Body of pancreas (tissue), 4 donors: ENCODE measurements at places on chromosomes 16 and 17.

DNA sequence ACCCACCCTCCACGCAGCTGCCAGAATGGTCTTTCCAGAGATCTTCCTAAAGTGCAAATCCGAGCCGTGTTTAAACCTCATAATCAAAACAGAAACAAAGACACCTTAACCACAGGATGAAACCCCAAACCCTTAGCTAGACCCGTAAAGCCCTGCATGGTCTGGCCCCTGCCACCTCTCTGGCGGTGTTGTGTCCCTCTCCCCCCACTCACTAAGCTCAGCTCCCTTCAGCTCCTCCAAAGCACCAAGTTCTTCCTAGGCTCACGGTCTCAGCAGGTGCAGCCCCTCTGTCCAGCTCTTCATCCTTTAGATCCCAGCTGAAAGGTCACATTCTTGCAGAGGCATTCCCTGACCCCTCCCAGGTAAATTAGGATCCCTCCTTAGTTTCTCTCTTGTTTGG, 4.4 kb upstream of the NXPH3 start:
- no peaks in the 10 kb centered on the region for H3K36me3 ChIP-seq
- H3K4me3 ChIP-seq = no peak overlapping the region
- DNase-seq = no peak
- H3K27me3 ChIP-seq = peaks cover 11% of the 10 kb centered on the region

- no peak for DNase-seq
- H3K27ac ChIP-seq = no peak overlapping the region
- H3K27me3 ChIP-seq = no peaks in the 10 kb centered on the region
- no peaks in the 10 kb centered on the region for H3K36me3 ChIP-seq
- peaks cover 16% of the 10 kb centered on the region for H3K4me1 ChIP-seq
Measured at GRCh38 chr17:55303701-55304145, 39.0 kb downstream of the HLF start.

GRCh38 chr17:34146440-34147043, 108.5 kb upstream of the CCL2 start:
- peak; percentile 74 for DNase-seq
- H3K36me3 ChIP-seq = no peaks in the 10 kb centered on the region
- no peak overlapping the region for H3K27ac ChIP-seq
- H3K4me3 ChIP-seq = no peak overlapping the region
- no peaks in the 10 kb centered on the region for H3K4me1 ChIP-seq

DNA sequence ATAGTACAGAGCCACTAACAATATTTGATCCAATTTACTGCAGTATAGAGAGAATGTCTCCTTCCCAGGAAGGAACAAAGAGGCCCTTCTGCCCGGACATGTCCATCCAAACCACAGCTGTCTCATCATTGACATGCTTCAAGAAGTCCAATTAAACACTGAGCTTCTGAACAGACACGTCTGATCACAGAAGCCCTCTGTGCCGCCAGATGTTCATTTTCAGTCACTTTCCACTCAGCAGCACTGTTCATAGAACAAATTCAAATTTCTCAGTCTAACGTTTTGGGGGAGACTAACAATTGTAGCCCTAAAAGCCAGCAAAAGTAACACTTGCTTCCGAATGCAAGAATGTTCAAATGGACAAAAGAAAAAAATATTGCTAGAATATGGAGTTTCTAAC, 15.3 kb downstream of the ZC3H7A start:
- DNase-seq = no peak
- peaks cover 47% of the 10 kb centered on the region for H3K4me1 ChIP-seq
- no peak overlapping the region for H3K4me3 ChIP-seq
- H3K27me3 ChIP-seq = no peaks in the 10 kb centered on the region
- H3K36me3 ChIP-seq = no peaks in the 10 kb centered on the region

DNA sequence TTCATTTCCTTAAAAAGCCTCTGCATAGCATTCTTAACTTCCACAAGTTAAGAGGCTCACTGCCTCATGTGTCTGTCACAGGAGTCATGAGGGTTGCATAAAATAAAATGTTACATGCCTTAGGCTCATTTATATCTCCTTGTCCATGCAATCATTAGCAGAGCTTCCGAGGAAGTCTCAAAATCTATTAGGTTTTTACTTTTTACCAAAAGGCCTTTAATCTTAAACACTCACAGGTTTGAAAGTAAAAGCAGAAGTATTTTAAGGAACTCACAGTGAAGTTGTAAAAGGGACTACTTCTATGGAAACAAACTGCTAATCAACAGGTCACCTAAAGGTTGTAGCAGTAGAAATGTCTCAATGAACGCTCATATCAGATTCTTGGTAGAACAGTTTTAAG, 5.2 kb upstream of the ATP6V0A1 start:
- peaks cover 22% of the 10 kb centered on the region for H3K4me1 ChIP-seq
- no peak overlapping the region for H3K4me3 ChIP-seq
- H3K36me3 ChIP-seq = no peaks in the 10 kb centered on the region
- no peak overlapping the region for H3K27ac ChIP-seq
- no peak for DNase-seq

DNA sequence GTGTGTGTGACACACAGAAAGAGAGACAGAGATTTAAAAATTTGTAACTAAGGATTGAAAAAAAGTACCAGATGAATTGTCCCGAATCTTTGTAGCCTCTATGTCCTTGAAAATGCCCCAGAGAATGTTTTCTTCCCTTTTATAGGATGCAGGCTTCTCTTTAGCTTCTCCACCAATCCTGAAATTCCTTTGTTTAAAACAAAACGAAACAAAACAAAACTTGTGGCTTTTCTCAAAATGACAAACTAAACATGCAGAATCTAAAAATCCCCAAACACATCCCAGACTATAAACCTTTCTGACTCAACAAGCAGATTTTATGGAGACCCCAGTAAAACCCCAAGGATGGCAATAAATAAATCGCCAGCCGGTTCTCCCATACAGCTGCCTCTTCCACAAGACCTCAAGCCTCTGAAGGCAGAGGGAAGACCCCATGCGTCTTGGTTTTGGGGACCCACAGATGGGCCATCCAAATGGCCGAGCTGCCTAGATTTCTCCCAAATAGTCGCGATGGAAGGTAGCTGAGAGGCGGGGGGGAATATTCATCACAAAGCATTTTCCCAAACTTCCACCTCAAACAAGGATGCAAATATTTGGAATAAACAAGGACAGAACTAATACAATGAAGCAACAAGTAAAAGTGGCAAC, 269.5 kb upstream of the FOXF1 start:
- no peaks in the 10 kb centered on the region for H3K36me3 ChIP-seq
- no peaks in the 10 kb centered on the region for H3K4me1 ChIP-seq
- no peak overlapping the region for H3K4me3 ChIP-seq
- H3K27ac ChIP-seq = no peak overlapping the region

DNA sequence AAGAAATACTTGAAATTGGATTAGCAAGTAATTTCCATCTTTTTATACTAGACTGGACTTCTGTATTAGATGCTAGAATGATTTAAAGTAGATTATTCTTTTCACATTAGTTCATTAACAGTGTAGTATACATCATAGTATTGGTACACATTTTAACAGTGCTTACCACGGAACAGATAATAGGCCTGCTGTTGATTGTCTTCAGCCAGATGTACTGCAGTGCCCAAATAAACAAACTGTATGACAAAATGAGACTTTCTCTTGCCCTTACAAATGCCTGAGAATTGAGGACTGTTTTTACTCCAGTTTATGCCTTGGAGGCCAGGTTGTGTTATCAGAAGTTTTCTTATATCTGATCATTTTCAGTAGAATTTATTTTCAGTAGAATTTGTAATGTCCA, 631 bp downstream of the EVI2A start:
- no peak for DNase-seq
- H3K27me3 ChIP-seq = no peaks in the 10 kb centered on the region
- no peak overlapping the region for H3K4me3 ChIP-seq
- no peak overlapping the region for H3K27ac ChIP-seq
- no peaks in the 10 kb centered on the region for H3K36me3 ChIP-seq
- peaks cover 4% of the 10 kb centered on the region for H3K4me1 ChIP-seq

- peak overlapping the region; percentile 15 for H3K27ac ChIP-seq
- H3K4me3 ChIP-seq = no peak overlapping the region
- peaks cover 37% of the 10 kb centered on the region for H3K4me1 ChIP-seq
- peak; percentile 83 for DNase-seq
- no peaks in the 10 kb centered on the region for H3K36me3 ChIP-seq
- no peaks in the 10 kb centered on the region for H3K27me3 ChIP-seq
Measured at GRCh38 chr16:20383106-20384029, 21.2 kb downstream of the PDILT start.

DNA sequence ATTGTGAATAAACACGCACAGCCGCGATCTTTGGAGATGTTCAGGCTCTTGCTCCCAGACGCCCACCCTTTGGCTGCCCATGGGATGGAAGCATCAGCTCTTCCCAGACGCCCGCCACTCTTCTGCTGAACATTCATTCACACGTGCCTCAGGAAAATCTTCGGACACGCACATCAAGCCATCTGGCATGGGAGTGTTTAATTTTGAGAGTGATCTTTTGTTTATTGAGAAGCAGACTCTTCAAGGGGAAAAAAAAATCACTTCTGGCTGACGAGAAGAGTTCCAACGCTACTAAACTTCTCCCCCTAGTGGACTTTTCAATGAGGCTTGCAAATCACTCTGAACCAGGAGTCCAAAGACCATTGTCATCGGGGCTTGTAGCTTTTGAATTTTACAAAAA, 62.0 kb upstream of the NUDT7 start:
- H3K27me3 ChIP-seq = no peaks in the 10 kb centered on the region
- H3K4me1 ChIP-seq = no peaks in the 10 kb centered on the region
- no peaks in the 10 kb centered on the region for H3K36me3 ChIP-seq
- H3K27ac ChIP-seq = no peak overlapping the region
- DNase-seq = no peak

GRCh38 chr16:85615014-85615851, 2.1 kb downstream of the GSE1 start:
- peak overlapping the region; percentile 99 for H3K27ac ChIP-seq
- peak; percentile 88 for DNase-seq
- H3K27me3 ChIP-seq = no peaks in the 10 kb centered on the region
- H3K36me3 ChIP-seq = no peaks in the 10 kb centered on the region

- no peak for DNase-seq
- no peak overlapping the region for H3K4me3 ChIP-seq
- no peak overlapping the region for H3K27ac ChIP-seq
- H3K4me1 ChIP-seq = no peaks in the 10 kb centered on the region
- H3K36me3 ChIP-seq = no peaks in the 10 kb centered on the region
- no peaks in the 10 kb centered on the region for H3K27me3 ChIP-seq
Measured at GRCh38 chr16:18932243-18932987, 6.2 kb upstream of the SMG1 start.

DNA sequence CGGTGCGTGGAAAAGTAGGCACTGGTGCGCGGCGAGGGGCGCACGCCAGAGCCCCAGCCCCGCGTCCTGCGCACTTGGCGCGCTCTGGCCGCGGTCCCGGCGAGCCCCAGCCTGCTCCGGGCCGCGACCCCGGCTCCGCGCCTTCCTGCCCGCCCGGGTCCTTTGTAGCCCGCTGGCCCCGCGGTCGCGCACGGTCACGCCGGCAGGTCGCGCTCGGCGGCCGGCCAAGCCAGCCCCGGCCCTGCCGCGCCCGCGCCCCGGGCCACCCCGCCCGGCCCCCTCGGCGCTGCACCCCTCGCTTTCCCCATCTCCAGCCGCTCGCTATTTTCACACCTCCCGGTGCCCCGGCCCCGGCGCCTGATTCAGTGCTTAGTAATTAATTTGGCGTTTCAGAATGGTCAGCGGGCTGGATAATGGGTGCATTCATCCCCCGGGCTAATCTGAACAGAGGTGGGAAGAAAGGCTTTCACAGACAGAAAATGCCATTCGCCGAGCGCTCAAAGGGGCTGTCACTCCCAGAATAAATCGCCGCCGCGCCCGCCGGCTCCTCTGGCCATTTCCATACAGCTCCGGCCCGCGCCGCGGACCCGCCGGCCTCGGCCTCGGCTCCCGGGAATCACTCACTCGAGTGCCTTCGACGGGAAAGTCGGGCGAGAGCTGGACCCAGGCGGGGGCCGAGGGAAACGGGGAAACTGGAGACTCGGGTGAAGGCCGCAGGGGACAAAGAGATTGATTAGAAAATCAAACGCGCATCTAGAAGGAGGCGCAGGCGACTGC, 17.8 kb upstream of the NTN1 start:
- no peaks in the 10 kb centered on the region for H3K27me3 ChIP-seq
- DNase-seq = no peak
- peaks cover 15% of the 10 kb centered on the region for H3K4me1 ChIP-seq
- no peak overlapping the region for H3K4me3 ChIP-seq

DNA sequence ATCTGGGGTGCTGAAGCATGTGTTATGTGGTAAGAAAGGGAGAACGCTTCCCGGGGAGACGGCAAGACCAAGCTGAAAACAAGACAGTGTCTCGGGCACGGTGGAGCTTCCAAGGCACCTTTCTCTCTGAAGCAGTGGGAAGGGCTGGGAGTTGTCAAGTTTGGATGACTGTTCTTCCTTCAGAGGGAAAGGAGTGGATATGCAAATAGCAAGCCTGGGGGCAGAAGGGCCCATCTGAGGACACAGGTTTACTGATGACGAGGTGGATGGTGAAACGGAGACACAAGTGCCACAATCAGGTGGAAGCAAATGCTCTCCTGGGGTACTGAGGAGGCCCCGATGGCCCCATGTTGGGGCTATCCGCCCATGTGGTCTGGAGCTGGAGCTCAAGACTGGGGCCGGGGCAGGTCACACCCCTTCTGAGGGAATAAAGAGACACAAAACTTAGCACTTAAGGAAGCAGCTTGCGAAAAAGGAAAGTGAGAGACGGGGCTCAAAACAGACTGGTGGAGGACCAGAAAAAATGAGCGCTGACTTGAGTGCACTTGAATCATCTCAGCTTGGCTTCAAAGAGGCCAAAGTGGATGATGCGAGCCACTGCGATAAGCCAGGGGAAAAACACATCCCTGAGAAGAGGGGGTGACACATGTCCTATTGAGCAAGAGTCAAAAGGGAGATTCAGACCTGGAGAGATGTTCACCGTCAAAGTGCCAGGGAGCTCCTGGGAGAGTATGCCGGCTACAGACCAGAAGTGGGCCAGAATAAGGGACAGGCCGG, 34.8 kb upstream of the MTSS2 start:
- H3K27me3 ChIP-seq = no peaks in the 10 kb centered on the region
- H3K4me3 ChIP-seq = no peak overlapping the region
- H3K27ac ChIP-seq = no peak overlapping the region
- peaks cover 32% of the 10 kb centered on the region for H3K4me1 ChIP-seq
- H3K36me3 ChIP-seq = no peaks in the 10 kb centered on the region

DNA sequence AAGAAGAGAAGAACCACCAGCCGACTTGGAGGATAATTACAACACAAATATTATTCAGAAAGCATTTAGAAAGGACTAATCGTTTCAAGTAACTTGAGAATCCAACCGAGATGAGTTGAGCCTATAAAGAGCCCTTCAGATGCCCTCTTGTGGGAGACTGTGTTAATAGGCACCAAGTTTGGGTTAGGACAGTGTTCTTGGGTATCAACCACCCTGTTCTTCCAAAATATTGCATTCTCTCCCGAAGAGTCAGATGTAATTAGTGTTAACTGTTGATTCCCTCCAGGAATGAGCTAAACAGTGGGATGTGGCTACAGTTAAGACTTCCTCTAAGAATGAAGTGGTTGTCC, 87.8 kb upstream of the NOL11 start:
- peaks cover 4% of the 10 kb centered on the region for H3K36me3 ChIP-seq
- peaks cover 13% of the 10 kb centered on the region for H3K4me1 ChIP-seq
- no peak overlapping the region for H3K27ac ChIP-seq

- no peak for DNase-seq
- H3K36me3 ChIP-seq = no peaks in the 10 kb centered on the region
- no peak overlapping the region for H3K4me3 ChIP-seq
- no peaks in the 10 kb centered on the region for H3K4me1 ChIP-seq
- H3K27ac ChIP-seq = no peak overlapping the region
Measured at GRCh38 chr17:47914306-47914948, 18.4 kb downstream of the SP2 start.
